ENCODE measurements at places on chromosomes 2 and 18.
A peak's percentile ranks its signal among the peaks of the same experiment; 100 is the strongest.

DNA sequence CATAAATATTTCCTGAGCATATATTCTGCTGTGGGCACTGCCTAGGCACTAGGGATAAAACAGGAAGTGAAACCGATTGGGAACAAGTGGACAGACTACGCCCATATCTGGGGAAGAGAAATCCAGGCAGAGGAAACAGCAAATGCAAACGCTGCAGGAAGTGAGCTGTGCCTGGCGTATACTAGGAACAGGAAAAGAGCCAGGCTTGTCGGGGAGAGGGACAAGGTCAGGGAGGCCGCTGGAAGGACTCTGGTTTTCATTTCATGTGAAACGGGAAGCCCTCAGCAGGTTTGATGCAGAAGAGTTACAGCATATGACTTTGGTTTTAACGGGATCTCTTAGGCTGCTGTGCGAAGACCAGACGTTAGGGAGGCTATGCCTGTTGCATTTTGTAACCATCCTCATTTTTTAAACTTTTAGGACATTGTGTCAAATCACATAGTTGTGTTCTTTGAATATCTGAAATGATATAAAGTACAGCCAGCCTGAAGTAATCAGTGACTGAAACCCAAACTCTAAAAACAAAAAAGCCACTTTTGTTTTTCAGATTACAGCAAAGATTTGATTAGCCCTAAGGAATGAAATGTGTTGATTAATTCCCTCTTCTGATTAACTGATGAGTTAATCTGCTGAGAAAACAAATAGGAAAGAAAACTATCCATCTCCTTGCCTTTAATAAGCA is 110.2 kb upstream of the PIEZO2 start:
- no peak for DNase-seq

DNA sequence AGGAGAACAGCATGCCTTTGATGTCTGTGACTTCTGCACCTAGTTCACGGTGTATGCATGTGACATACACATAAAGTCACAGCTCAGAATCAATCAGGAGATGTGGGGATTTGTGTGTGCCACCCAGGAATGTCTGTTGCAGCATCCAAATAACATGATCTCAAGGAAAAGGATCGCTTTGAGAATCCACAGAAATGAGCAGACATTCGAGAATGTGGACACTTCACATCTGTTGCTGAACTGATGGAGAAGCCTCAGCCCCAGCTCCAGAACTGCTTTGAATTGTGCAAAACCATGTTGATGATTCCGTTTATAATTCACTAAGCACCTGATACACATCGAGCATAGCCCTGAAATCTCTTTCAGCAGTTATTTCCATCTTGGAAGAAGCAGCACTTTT is 208.6 kb downstream of the CMPK2 start:
- DNase-seq, result no peak

- DNase-seq, result no peak
These were observed 26.3 kb downstream of the CTLA4 start for GRCh38 chr2:203893840-203894239.

DNA sequence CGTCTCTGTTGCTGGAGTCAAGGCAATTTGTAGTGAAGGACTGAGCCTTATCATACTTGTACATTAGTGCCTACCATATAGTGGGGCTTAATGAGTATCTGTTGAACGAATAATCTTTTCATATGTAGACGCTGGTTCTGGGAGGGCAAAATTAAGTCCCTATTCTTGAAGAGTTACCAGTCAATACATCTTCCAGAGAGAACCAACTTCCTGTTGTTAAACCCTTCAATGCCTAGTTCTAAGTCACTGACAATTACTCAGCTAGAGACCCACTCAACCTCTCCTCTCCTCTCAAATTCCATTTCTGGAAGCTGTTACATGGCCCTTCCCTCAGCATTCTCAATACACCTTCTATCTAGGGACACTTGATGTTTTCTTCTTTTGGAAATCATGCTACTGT is 1.1 kb upstream of the MOB4 start:
- DNase-seq, result no peak

- DNase-seq, result no peak
These were observed 173.1 kb upstream of the STON1 start for GRCh38 chr2:48356701-48357325.

- DNase-seq, result no peak
These were observed 102.4 kb downstream of the ASB1 start for GRCh38 chr2:238528953-238529781.

GRCh38 chr18:77059294-77059916 is 73.2 kb downstream of the MBP start:
- DNase-seq, result peak; percentile 52

GRCh38 chr18:10190564-10190963 is 263.9 kb upstream of the APCDD1 start:
- no peak for DNase-seq

- no peak for DNase-seq
These were observed 66.9 kb upstream of the LRATD1 start for GRCh38 chr2:14565666-14566065.

DNA sequence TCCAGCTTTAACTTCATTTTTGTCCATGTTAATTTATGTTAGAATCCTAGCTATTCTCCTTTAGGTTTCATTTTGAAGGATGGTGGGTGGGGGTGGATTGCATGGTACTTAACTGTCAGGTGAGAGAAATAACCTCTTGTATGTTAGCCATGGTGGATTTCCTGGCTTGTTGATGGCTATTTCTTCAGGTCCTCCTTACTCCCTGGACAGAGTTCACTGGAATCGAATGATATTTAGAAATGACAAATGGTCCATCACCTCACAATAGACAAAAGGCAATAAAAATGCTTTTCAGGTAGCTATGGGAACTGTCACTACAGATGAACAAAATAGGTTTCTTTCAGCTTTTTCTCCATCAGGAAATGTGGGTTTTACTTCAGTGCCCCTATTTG is 91.7 kb downstream of the EML6 start:
- DNase-seq, result no peak

DNA sequence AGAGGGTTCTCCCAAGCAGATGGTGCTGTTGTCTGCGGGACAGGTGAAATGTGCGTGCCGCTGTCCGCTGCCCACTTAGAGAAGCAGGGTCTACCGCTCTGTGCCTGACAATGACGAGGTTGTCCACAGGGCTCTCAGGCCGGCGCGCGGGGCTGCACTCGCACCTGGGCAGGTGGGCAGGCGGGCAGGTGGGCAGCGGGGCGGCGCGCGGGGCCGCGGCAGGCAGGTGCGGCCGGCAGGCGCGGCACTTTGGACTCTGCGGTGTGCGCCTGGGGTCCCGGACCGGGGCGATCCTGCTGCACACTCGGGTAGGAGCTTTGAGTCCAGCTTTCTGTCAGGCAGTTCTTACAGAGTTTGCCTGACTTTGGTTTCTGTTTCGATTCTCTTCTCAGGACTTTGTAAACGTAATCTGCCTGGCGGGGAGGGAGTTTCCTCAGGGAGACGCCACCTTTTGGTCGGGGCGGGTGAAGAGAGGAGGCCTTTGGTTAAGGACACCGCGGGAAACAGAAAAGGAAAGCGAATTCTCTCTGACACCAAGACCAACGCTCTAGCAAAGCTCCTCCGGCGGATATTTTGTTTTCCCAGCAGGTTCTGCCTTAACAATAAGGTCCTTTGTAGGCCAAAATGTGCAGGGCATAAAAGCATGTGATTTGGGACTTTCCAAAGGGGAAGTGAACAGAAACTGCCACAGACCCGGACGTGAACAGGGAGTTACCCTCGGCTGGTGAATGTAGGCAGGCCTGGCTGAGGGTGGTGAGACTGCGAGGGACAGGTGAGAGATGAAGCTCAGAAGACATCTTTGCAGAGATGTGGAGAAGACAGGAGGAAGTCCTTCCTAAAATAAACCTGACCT is at the start of gene IFIH1:
TSS of gene IFIH1 (minus strand) at position 357 of the 853 bp plus-strand sequence. CDS start 377 bp downstream, outside the sequence.
- DNase-seq, result peak; percentile 88

GRCh38 chr2:33153008-33153407 is 206.3 kb downstream of the LTBP1 start:
- DNase-seq, result no peak

DNA sequence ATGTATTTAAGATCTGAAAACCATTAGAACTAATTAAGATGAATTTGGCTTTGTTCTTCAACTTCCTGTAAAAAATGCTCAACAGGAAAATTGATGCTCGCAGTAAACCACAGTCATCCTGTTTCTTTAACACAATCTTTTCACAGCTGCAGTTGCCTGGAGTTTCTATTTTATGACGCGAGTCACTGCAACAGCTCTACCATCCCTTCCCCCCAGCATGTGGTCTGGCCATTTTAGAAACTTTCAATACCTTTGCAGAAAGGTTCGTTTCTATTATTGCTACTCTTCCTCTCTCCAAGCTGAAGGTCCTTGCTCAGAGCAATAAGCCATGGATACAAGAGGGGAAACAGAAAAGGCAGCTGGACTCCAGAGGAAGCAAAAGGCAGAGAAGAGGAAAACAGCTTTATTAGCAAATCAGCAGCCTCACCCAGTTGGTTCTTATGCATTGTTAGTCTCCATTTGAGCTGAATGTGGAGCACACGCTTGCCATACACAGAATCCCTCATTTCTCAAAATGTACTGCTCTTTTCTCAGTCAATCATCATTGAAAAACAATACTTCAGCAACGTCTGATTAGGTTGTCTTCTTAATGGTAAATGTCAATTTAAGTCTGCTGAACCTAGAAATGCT is 3.9 kb downstream of the WIPF1 start:
- DNase-seq, result peak; percentile 78

DNA sequence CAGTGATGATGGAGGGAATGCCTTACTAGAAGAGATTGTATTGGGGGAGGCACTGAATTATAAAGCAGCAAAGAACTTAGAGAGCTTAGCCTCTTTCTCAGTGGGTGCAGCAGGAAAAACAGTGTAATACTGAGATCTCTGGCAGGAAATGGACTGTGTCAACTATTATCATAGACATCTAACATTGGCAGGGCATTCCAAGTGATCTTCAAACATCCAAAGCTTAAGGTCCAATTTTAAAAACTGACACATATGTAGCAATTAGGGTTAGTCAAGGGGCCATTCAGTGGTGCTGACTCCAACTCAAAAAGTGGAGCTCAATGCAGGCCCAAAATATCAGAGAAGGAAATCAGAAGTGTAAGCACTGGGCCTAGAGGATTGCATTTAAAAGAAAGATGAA is 106.6 kb upstream of the DDX18 start:
- DNase-seq, result no peak

DNA sequence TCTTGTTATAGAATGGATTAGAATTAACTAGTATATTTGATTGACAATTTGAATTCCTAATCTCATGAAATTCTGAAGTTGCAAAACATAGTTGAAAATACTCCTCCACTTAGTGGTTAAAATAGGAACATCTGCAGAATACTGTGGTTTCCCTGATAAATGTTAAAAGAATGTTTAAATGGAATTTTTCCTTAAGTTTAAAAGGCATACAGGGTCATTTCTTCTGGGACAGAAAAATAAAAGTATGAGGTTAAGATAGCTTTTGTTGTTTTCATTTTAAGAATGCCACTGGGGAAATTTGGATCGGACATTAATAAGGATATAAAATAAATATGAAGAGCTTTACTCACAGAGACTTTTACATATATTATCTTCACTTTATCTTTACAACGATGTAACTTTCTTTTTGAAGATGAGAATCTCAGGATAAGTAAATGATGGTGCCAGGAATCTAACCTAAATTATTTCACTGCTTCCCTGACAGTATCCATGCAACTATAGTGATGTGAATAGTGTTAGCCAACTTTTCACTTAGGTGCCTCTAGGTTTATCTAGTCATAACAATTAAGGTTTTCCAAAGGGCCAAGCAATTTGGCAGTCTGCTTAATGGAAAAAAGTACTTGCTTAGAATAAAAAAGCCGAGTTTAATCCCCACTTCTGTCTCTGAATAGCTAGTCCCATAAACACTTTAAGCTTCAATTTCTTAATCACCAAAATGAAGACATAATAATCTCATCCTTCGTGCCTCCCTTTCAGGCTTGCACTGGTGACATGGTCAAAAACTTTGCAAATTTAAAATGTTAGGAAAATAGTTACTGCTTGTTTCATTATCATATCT is 151.8 kb upstream of the STK17B start:
- DNase-seq, result no peak

DNA sequence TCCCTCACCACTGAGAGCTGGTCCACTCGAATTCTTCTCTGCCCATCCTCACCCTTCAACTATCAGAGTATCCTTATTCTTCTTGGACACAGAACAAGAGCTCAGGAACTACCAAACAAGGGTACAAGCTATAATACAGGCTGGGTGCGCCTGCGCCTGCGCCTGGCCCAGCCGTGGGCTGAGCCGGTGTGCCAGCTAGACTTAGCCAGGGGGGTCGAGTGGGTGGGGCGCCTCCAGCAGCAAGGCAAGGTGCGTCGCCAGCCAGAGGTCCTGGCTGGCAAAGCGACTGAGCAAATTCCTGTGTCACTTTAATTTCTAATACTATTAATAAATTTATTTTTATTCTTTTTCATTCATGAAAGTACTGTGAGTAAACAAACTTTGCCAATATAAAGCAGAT is 1072.6 kb upstream of the PIK3C3 start:
- DNase-seq, result no peak

GRCh38 chr2:45497355-45497754 is 113.7 kb downstream of the SRBD1 start:
- DNase-seq, result no peak

DNA sequence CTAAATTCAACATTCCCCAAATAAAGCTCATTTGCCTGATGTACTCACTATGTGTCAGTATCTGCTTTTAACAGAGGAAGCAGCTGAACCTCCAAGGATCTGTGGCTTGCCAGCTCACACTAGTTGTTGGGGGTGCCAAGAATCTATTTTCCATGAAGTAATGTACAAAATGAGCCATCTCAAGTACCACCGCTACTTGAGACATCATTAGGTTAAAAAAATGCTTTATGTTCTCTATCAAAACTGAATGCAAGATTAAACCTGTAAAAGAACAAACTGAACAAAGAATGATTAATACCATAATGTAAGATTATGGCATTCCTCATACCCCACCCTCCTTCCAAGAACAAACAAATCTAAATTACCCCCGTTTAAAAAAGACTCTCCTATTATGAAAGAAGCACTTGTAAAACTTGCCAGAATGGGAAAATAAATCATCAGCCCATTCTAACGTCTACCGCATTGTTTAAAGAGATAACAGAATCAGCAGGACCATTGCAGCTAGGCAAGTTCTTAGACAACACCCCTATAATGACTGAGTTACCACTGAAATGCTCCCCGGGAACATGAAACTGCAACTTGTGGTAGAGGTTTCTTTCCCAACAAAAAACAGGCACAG is 471.6 kb downstream of the DLGAP1 start:
- DNase-seq, result no peak

- DNase-seq, result no peak
These were observed 26.5 kb downstream of the TMEM182 start for GRCh38 chr2:102788216-102788884.

- DNase-seq, result no peak
These were observed 47.4 kb upstream of the ITGB6 start for GRCh38 chr2:160247296-160248035.

GRCh38 chr2:169265591-169265990 is 96.7 kb downstream of the LRP2 start:
- no peak for DNase-seq

GRCh38 chr2:74374509-74375205 is 5.5 kb downstream of the DCTN1 start:
- DNase-seq, result no peak
